ENCODE measurements at places on chromosomes 5 and 9.

GRCh38 chr9:21933865-21934264, 60.3 kb downstream of the CDKN2A start:
- DNase-seq: no peak

DNA sequence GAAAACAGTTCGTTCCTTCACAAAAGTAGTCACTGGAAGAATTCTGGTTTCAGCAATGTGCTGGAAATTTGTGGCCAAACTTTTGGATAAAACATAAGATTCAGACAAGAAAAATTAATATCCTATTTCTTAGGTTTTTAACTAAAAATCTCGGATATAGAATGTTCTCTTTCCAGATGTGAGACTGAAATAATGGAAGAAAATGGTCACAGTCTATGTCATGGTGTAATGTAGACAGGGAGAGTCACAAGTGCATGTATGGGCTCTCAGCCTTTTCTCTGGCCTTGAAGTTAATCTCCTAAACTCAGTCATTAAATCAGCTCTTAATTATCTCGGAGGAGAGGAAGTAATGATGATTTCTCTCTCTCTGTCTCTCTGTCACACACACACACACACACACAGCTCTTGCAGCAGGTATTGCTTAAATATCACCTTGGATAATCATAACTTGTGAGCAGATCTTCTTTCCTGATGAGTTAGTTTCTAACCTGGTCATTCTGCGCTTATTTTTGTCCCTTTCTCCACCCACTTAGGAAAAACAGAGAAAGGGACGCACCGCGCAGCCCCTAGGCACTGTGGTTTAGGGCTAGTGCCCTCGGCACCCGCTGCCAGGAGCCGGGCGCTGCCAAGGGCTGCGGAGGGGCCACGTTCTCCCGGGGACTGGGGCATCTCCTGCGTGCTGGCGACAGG, 672 bp upstream of the ITGA2 start:
- no peak for DNase-seq

DNA sequence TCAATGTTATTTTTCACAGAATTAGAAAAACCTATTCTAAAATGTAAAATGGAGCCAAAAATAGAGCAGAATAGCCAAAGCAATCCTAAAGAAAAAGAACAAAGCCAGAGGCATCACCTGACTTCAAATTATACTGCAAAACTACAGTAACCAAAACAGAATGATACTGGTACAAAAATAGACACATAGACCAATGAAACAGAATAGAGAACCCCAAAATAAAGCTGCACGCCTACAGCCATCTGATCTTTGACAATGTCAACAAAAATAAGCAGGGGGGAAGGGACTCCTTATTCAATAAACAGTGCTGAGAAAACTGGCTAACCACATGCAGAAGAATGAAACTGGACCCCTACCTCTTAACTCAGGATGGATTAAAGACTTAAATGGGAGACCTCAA, 65.8 kb upstream of the PDE4D start:
- no peak for DNase-seq

- no peak for DNase-seq
Observed at GRCh38 chr5:125575891-125576505, 829.6 kb upstream of the ZNF608 start.

DNA sequence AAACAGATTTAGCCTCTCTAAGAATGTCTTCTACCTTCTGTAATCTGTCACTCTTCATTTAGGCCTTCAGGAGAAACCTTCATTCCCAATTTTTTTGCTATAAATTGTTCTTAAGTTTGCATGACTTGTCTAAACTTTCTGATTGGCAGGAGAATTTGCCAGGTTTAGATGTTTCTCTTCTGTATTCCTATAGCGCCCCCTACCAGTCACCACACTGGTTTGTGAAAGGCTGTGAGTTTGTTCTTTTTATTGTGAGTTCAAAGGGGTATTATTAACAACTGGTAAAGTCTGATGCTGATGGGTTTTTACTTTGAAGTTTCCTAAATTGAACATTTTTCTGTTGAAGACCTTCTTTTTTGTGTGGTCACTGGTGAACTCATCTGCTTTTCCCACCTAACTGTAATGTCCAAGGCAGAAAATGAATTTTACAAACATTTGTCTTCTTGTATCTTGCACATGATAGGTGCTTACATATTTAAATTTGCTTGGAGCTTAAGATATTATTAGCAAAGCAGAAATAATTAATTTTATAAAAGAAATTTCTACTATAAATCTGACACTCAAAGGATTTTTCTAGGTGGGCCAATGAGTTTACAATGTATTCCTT, 18.4 kb upstream of the F2RL2 start:
- peak; percentile 13 for DNase-seq

DNA sequence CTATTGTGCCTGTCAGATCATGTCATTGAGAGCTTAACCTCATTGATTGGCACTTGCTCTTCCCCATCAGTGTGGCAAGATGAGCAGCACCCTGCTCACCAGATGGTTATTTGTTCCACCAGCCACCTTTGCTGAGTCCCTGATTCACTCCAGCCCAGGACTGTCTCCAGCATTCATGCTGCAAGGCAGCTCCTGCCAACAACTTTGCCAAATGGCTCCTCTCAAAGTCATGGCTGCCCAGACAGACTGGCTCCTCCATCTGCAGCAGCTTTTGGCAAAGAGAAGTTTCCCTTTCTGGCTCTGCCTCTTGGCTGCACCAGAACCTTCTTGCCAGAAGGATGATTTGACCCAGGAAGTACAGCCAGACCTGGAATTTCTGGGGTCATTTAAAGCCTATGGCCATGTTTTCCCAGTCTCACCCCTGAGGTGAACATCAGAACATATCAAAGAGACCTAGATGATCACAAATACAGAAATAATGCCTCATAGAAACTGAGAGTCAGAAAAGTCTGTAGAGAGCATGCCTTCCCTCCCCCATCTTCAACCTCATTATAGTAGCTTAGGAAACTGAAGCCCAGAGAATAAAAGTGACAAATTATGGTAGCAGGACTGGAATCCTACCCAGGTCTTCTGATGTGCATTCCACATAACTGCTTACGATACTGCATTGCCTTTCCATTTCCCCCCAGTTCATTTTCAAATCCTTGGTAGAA, 10.4 kb downstream of the PPP2R2B start:
- no peak for DNase-seq

GRCh38 chr9:135468854-135469521, 10.6 kb upstream of the PPP1R26 start:
- no peak for DNase-seq

DNA sequence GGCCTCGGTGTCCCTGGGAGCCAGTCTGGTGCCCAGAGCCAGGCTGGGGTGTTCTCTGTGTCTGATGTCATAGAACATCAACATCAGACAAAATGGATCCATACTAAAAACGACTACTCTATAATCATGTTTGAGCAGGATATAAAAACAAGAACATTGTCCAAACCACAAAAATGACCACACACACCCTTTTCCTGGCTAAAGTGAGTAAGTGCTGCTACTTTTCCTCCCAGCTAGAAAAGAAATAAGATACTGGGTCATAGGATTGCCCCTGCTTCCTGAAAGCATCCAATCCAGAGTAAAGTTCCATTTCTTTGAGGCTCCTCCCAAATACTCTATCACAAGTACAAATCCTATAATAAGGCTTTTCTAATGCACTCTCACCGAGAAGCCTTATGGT, 19.7 kb upstream of the TRAF1 start:
- no peak for DNase-seq

DNA sequence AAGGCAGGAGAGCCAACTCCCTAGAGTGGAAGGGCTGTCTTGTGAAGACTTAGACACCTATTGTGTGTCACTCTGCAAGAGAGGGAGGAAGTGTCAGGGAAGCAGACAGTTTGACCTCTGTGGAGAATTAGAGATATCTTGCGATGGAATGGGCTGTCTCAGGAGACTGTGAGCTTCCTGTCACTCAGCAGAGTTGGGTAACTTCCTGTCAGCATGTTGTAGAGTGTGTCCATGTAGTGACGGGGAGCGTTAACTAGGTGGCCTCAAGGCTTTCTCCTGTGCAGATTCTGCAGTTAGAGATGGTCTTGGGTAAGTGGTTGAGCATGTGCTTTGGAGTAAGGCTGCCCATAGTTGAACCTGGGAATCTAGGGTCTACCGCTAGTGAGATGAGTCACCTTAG, 136.5 kb downstream of the KIF4B start:
- DNase-seq: no peak

- DNase-seq: no peak
Observed at GRCh38 chr9:117777823-117778222, 73.6 kb downstream of the TLR4 start.

DNA sequence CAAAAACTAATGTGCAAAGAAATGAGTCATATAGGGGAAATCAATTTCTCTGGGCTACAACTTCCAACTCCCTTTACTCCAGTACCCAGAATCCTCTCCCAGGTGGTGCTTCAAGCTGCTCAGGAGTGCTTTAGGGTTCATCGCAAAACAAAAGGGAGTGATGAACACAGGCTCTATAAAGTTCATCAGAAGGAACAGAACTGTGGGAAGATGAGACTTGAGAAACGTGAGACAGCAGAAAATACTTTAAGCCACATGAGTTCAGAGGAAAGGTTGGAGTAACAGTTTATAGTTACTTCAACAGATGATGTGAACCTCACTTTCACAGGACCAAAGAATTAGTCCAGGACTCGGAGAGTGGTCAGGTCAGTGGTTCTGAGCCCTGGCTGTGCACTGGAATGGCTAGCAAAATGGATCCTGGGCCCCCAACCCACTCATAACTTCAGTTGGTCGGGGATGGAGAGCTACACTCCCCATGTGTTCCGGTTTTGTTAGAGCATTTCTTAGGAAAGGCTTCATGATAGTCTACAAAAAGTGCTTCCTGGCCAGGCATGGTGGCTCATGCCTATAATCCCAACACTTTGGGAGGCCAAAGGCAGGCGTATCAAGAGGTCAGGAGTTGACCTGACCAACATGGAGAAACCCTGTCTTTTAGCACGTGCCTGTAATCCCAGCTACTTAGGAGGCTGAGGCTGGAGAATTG, 4.3 kb downstream of the RPL12 start:
- no peak for DNase-seq

DNA sequence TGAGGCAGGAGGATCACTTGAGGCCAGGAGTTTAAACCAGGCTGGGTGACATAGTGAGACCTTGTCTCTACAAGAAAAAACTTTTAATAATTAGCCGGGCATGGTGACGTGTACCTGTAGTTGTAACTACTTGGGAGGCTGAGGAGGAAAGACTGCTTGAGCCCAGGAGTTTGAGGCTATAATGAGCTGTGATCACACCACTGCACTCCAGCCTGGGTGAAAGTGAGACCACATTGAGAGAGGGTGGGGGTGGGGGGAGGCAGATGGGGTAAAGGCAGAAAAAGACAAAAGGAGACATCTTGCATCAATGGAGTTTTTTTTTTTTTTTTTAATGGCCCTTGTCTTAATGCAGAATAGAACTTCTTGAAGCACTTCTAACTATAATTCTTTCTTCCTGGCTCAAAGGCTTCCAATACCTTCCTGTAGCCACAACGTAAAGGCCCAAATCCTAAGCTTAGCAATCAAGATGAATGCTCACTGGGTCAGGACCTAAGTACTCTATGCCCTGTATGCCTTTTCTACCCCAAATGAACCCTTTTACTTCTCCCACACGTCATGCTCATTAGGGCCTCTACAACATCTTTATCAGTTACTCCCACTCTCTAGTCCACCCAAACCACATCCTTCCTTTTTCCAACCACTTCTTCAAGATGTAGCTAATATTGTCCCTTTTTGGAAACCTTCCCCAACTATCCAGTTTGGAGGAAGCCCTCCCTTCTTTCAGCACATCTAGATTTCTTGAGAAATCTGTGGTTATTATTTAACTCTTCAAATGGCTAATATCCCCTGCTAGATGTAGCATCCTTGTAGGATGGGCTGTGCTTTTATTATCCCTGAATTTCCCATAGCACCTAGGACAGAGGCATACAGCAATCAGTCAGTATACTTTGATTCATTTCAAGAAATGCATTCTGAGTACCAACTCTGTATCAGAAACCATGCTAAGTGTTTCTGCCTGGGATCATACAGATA, 40.8 kb downstream of the CSF2 start:
- no peak for DNase-seq

GRCh38 chr5:62578540-62578939, at the start of gene LRRC70:
TSS of gene LRRC70 (plus strand) at chr5:62578819. CDS start at chr5:62579439, 620 bp downstream.
- no peak for DNase-seq

DNA sequence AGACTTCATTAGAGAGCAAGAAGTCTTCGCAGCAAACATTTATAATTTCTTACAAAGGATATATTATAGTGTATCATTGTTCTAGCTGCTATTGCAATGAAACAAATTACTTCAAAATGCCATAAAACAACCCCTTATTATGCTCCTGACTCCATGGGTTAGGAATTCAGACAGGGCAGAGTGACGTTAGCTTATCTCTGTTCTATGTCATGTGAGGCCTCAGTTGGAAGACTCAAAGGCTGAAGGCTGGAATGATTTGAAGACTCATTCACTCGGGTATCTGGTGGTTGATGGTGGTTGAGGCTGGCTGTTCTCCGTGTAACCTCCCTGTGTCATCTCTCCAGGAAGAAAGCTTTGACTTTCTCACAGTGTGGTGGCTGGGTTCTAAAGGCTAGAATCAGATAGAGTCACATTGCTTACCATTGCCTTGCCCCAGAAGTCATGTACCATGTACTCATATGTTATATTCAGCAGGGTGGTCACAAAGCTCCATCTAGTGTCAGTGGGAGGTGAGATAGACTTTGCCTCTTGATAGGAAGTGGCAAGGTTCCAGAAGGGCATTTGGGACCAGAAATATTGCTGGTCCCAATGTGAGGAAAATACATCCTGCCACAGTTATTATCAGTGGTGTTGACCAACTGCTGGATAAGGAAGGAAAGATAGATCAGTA, 226.9 kb downstream of the TMEM38B start:
- DNase-seq: no peak

- no peak for DNase-seq
Observed at GRCh38 chr9:84436386-84437109, 96.0 kb upstream of the SLC28A3 start.

DNA sequence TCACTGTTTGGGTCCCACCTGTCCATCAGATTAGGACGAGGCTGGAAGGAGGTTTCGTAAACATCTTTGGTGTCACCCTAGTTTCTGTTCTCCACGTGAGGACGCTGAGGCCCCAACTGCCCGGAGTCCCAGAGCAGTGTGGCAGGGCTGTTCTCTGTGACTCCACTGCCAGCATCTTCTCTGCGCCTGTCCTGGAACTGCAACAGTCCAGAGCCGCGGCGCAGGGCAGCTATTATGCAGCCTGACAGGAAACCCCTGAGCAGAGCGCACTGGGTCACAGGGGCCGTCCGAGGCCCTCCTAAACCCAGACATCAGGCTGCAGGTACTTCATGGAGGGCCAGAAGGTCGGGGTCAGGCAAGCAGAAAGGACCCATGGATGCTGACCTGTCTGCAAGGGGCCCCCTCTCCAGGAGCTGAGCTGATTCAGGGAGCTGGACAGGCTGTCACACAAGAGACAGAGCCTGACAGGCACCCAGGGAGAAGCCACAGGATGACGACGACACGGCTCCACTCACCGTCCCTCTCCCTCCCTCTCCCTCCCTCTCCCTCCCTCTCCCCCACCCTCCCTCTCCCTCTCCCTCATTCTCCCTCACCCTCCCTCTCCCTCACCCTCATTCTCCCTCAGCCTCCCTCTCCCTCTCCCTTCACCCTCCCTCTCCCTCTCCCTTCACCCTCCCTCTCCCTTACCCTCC, 31.7 kb downstream of the DBH start:
- no peak for DNase-seq
